SJSA1 (cell line): ENCODE measurements at places on chromosomes 12 and 14. TPM values are rescaled to one million over a fixed set of nuclear protein-coding genes. Genes with fewer than 3 reads are reported as not detected.

APOLD1 gene
- 6.5 and 10.6 TPM in 2 replicates for total RNA-seq

GRCh38 chr12:123028475-123028874 lies 48.0 kb downstream of the ARL6IP4 start:
- H3K27me3 ChIP-seq = no peaks in the 10 kb centered on the region; the same call in 1 of the 2 replicates
- no peak for DNase-seq
- no peak overlapping the region for H3K4me3 ChIP-seq

OR6C75 gene
- total RNA-seq = not detected in 2 replicates

GRCh38 chr14:55073856-55074255 lies 22.4 kb downstream of the MAPK1IP1L start:
- peaks cover 27% of the 10 kb centered on the region for H3K4me1 ChIP-seq
- DNase-seq = no peak
- no peak overlapping the region for H3K4me3 ChIP-seq
- H3K27ac ChIP-seq = no peak overlapping the region
- no peaks in the 10 kb centered on the region for H3K27me3 ChIP-seq

FOXJ2 gene
- 10.3 and 12.1 TPM in 2 replicates for total RNA-seq

DNA sequence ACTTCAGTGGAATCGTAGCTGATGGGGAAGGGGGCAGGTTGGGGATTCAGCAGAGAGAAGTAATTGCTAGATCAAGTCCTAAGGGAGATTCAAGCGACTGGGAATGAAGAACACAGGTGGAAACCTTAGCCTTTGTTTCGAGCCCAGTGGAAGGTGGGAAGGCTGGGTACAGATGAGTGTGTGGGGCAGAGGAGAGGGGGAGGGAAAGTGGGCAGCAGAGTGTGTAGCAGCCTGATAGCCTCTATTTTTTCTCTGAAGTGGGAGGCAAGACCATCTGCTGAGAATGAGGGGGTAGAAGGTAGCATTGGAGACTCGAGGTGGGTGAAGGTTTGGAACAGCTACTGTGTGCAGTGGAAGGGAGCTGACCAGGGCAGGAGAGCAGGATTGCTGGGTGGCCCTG lies 91.0 kb downstream of the ADCK1 start:
- no peaks in the 10 kb centered on the region for H3K4me1 ChIP-seq
- no peaks in the 10 kb centered on the region for H3K27me3 ChIP-seq
- no peak overlapping the region for H3K4me3 ChIP-seq
- DNase-seq = no peak
- no peak overlapping the region for H3K27ac ChIP-seq
- no peaks in the 10 kb centered on the region for H3K36me3 ChIP-seq

DNA sequence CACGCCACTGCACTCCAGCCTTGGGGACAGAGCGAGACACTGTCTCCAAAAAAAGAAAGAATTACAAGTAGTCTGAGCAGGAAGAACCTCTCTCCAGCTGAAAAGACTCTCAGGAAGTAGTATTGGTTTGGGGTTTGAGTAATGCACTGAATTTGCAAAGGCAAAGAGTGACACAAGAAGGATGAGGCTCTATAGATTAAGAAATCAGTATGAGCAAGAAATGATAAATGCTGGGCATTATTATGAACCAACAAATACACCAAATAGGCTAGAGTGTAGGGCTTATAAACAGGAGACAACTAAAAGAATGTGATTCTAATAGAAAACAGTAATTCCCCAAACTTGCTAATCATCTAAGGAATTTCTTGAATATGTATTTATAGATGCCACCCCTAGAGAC lies 2.6 kb upstream of the SLC35E3 start:
- H3K4me1 ChIP-seq = no peaks in the 10 kb centered on the region
- H3K36me3 ChIP-seq = 0 out of 2 replicates have a peak, but pooled peaks cover 18% of the 10 kb centered on the region
- DNase-seq = no peak
- no peak overlapping the region for H3K4me3 ChIP-seq
- no peak overlapping the region for H3K27ac ChIP-seq
- no peaks in the 10 kb centered on the region for H3K27me3 ChIP-seq
